ENCODE measurements at places on chromosomes 4 and X. TPM values are rescaled to one million over a fixed set of nuclear protein-coding genes. Genes with fewer than 3 reads are reported as not detected.

CLCN3 gene
- 18.6 TPM for total RNA-seq

AMOT gene
- total RNA-seq, result 0.01 TPM

COL4A6 gene
- 16.2 TPM for total RNA-seq

FHIP1A gene
- 0.16 TPM for total RNA-seq

HGFAC gene
- 0.07 TPM for total RNA-seq

LANCL3 gene
- total RNA-seq, result not detected

P2RY10 gene
- total RNA-seq, result not detected

CCNB3 gene
- total RNA-seq, result 1.3 TPM

H2BW2 gene
- total RNA-seq, result not detected

VCX2 gene
- total RNA-seq, result not detected

IL21 gene
- not detected for total RNA-seq

HSD17B13 gene
- total RNA-seq, result 0.07 TPM

TCEAL5 gene
- total RNA-seq, result not detected

FGFR3 gene
- total RNA-seq, result 1.2 TPM

TRAM1L1 gene
- total RNA-seq, result 0.40 TPM

CT45A5 gene
- not detected for total RNA-seq

Measured in A549 treated with GW870086 at 1 μM for 4 hours (cell line).